HFF-Myc (cell line): ENCODE measurements at places on chromosomes 7 and 10.

GRCh38 chr7:8200316-8200715, 61.7 kb downstream of the ICA1 start:
- DNase-seq, result no peak

DNA sequence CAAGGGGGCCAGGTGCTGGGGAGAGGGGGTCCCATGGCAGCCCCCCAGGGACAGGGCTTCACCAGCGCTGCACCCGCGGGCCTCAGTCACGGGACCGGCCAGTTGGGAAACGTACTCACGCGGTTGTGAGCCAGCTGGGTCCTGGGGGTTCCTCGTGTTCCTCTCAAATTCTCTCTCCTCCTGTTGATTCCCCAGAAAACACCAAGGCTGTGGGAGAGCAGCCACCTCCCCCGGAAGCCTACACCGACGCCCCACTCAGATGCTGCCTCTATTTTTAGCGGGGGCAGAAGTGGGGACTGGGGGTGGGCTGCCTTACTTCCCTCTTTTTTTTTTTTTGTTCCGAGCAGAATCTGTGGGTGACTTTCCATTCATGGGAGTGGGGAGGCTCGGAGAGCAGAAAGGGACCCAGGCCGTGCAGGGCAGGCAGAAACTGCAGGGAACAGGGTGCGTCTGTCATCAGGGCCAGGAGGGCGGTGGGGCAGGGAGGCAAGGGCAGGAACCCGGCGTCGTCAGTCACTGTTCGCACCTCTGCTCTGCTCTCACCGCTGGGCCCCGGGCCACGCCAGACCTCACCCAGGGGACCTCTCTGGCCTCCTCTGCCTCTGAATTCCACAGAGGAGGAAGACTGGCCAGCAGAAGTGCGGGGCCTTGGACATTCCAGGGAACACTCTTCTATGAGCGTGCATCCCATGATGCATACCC, 63.1 kb downstream of the CARD11 start:
- no peak for DNase-seq

DNA sequence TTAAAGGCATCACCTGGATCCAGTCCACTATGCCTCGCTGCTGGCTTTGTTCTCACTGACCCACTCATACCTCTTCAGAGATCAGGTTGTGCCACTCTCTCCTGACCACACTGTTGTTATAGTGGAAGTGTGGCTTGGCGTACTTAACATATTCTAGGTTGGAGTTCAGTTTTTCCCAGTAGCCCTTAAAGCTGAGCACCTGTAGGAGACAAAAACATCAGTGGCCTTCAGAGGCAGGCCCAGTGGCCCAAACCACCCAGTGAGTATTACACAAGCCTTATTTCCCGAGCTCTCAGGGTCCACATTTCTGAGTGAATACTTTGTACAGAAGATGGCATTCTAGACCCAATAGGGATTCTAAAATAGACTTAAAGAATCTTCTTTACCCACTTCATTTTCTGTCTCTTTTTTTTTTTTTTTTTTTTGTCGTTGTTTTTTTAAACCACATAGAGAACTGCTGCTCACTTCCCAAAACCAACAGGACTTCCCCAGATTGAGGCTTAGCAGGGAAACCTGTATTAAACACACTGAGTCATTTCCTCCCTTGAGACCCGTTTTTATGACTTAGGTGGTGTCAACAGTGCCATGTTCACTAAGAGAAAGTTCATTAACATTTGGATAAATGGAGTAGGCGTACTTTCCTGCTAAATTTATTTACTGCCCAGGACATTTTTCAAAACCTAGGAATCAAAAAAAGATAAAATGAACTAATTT, 85.8 kb downstream of the GSAP start:
- DNase-seq, result no peak

GRCh38 chr10:24415455-24416125, 206.7 kb downstream of the KIAA1217 start:
- DNase-seq, result peak; percentile 15

DNA sequence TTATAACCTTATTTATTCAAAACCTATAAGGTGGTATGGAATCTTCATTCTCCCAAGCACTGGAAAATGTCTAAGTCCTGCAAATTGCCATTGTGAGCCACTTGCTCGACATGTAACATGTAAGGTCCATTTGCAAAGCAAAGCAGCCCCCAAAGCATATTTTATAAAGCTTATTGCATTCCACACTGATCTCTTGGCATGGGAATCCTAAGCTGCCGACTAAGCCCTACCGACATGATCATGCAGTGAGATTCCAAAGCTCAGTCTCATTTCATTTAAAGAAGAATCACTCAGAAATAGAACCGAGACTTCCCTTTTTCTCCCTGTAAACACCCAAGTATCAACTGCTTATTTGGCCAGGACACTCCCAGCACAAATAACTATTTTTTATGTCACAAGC, 333.4 kb upstream of the MYO3A start:
- no peak for DNase-seq

DNA sequence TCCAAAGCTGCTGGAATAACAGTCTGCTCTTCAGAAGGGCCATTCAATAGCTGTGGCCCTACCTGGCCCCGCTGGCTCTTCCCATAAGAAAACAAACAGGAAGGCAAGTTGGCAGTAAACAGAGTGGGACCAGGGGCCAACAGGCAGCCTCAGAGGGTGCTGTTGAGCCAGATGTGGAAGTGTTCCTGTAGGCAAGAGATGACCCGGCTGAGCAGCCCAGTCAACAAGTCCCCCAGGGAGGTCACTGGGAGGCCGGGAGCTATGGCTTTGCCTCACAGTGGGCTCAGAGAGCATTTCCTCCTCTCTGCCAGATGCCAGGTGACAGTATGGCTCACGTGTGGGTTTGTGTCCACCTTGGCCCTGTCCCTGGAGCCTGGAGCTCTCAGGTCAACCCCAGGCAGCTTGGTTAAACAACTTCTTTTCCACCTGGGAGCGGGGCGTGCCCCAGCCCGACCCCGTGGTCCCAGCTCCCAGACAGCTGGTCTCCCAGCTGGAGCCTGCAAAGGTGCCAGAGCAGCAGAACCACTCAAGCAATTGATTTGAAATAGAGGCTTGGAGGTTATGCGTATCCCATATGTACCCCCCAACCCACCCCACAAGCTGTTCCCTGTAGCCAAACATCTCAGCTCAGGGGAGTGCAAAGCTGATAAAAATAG, 33.8 kb upstream of the LOXL4 start:
- DNase-seq, result no peak

DNA sequence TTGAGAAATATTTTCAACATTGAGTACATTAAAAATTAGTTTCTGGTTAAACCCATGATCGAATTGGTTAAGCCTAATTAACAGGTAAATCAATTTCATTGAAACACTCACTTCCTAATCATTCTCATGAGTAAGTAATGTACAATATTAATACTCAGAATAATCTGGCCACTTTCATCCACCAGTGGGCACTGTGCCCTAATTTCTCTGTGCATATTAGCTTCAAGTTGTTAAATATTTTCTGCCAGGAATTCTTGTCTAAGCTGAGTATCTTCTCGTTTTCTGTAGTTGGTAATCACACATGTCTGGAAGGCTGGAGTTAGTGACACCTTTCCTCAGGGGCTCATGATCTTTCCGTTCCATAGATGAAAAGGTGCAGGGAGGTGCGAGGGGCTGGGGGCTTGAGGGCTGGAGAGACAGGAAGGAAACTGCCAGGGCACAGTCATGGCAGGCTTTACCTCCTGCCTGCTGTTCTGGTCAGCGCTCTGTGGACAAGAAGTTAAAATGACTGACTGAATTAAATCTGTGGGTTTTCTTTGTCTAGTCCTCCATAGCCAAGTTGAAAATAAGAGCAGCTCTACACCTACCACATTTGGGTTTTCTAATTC, 71.9 kb downstream of the WIPF3 start:
- peak; percentile 21 for DNase-seq

DNA sequence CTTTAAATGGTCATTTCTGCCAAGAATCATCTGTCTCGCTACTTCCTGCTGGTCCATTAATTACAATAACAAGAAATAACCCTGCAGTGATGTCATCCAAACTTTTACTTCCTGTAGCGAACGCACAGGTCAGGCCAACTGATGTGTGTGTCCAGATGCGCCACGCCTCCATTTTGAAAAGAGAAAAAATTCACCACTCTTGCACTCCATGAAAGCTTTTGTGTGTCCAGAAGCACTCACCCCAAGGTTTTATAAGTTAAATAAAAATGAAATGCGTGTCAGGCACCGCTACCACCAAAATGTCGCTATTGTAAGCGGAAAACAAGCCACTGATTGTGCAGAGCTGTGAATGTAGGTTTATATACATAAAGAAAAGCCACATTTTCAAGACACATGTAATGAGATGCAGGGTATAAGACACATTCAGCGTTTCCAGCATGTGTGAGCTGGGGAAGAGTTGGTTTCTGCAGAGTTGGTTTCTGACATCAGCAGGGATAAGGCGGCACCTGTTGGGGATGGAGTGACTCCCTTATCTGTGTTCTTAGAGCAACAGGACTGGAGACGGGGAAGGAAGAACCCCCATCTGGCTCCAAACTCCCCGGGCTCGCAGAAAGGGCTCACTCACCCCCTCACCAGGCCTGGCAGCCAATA, 83.3 kb downstream of the CTBP2 start:
- DNase-seq, result no peak

GRCh38 chr10:51687296-51687695, 12.1 kb downstream of the CSTF2T start:
- DNase-seq, result no peak

DNA sequence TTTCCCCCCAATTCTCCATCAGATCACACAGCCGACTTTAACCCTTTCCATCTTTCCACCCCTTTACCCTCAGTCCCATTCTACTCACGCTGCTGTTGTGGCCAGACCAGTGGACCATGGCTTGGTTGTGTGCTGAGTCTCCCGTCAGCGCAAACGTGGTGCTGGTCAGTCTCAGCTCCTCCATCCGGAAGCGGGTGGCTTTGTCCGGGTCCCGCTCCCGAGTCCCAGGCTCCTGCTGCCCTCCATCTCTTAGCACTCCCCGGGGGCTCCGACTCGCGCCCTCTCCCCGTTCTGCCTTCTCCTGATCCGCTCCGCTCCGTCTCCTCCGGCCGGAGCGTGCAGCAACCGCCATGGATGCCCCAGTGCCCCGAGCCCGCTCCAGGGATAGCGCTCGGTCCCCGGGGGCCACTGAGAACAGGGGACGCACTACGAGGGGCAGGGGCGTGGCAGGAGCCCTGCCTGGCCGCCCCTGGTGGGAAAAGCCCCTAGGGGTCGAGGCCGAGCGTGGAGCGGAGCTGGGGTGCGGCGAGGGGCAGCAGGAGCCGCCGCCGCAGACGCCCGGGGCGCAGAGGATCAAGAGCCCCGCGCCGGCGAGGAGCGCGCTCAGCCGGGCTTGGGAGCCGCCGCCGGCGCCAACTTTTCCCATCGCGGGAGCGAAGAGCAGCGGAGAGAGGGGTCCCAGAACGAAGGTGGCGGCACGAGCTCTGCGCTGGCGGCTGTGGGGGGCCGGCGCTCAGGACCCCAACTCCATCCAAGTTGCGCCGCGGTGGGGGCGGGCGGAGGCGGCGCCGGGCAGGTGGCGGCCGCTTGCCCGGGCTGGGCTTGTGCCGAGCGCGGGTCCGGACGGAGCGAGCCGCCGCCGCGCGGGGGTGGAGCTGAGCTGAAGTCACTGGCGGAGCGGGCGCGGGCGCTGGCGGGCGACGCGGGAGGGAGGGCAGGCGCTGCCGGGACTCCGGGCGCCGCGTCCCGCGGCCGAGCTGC, at the start of gene SORCS1:
Gene SORCS1, minus strand, starts transcription at position 826 of the 981 bp plus-strand sequence.
- DNase-seq, result no peak

DNA sequence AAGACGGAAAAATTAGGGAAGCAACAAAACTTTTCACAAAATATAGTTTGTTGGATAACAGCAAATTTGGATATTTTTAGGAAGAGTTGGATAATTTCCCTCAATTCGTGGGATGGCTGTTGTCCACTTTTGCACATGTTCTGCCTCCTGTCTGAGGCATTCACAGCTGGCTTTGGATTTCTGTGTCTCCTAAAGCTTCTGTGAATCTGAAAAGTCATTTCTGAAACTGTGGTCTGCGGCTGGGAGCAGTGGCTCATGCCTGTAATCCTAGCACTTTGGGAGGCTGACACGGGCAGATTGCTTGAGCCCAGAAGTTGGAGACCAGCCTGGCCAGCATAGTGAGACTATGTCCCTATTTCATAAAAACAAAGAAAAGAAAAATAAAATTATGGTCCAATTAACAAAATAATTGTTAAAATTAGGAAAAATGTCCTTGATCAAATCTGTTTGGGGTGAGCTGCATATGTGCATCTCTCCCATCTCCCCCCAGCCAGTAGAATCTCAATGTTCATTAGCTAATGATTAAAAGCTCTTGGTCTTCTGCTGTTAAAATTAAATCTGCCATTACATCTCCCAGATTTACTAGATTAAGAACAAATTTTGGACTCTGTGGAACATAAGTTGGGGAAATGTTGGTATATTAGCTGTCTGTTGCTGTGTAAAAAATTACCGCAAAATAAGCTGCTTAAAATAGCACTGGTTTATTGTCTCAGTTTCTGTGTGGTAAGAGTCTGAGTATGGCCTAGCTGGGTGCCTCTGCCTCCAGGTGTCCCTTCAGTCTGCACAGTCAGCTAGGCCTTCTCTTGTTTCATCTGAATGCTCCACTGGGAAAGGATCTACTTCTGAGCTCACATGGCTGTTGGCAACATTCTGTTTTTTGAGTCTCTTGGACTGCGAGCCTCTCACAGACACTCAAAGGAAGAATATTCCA, 332.0 kb upstream of the FZD1 start:
- DNase-seq, result no peak

- no peak for DNase-seq
Observed at GRCh38 chr7:137961200-137962177, 40.4 kb downstream of the CREB3L2 start.

DNA sequence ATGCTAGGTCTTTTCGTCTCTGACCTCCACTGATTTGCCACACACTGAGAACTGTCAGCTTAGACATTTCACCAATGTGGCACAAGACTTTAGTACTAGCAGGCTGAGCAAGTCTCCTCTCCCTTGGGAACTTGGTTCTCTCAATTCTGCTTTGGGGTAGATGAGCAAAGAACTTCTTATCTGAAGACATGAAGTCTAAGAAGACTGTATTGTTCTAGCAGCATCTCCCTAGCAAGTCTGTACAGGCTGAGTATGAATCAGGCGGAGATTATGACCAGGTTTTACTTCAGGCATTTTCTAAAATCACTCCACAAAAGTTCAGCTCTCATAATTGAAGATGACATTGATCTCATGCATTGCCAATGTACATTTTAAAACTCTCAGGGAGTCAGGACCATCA, 23.8 kb upstream of the STN1 start:
- no peak for DNase-seq

DNA sequence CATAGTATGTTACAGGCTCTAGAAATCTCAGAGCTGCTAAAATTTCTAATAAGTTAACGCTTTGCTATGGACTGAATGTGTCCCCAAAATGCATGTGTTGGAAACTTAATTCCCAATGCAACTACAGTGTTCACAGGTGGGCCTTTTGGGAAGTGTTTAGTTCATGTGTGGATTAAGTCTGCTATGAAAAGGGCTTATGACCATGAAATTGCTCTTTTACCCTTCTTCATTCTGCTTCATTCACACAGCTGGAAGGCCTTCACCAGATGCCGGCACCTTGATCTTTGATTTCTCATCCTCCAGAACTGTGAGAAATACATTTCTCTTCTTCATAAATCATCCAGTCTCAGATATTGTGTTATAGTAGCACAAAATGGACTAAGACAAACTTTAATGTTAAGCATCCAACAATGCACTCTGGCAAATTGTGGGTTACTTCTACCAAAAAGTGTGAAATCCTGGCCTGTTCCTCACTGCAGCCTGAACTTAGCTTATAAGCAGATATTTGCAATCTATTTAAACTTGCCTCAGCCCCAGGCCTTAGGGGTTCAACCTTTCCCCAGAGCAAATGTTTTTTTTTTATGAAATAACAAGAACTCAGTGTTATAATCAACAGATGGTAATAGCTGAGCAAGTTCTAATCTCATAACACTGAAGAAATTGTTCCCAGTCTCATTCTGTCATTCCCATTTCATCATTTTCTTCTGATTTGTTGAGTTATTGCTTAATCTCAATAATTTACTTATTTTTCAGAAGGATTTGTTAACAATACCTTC, 523.6 kb downstream of the KIF20B start:
- no peak for DNase-seq
